GM03348 (cell line): ENCODE measurements at places on chromosomes 4 and X.

GRCh38 chr4:70518716-70519115 lies 347 bp downstream of the AMTN start:
- DNase-seq = no peak

DNA sequence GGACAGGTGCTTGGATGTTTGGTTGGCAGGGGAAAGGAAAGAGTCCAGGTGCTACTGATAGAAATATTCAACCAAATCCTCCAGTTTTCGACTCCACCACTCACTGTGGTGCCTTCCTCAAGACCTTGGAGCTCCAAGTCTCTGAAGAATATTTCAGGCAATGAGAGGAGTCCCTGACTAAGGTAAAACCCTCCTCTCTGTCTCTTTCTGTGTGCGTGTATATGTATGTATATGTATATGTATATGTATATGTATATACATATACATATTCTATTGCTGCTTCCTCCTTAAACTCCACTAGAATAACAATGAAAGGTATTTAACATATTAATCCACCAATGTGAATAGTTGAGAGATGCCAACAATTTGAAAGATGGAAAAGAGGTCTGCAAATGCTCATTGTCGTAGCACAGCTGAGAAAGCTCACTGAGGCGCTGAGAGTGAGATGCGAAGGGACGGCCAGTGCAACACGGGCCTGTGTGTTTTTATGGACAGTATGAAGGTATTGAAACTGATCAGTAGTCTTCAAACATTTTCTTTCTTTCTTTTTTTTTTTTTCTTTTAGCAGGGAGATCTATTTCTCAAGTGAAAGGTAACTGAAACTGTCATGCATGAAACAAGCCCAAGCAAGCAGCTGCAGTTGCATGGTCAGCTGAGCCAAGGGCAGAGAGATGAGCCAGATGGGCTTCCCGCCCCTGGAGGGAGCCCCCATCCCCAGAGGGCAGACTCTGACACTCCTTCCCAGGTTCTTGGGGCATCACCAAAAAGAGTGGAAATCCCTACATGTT lies 41.1 kb upstream of the HS3ST1 start:
- DNase-seq = no peak

DNA sequence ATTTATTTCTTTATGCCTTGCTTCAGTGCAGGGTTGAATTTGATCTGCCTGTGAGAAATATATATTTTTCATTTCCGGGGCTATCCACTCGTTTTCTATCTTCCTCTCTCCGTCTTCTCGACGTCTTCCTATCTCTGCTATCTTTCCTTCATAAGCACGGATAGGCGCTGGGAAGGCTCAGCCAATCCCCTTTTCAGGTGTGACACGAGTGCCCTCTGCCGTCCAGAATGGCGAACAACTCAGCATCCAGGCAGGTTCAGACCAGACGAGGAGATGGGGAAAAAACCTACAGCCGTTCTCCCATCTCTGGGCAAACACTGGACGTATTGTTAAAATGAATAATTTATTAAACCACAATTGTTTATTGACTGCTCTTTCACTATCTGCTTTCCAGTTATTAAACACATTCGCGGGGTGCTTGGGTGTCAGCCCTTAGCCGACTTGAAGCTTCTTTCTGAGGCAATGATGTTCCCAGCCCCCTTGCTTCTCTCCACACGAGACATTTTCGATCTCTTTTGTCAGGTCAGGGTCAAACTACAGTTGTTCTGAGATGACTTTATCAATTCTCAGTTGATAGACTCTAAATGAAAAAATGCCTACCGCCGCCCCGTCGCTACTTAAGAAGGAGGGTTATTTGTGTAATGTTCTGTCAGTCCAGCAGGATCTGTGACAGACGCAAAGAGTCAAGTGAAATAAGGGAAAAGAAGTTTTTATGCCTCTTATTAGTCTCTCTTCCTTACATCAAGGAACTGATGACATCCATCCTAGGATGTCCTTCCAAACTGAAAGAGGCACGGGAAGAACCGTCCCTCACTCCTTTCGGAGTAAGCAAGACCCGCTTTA lies 96.3 kb upstream of the NOCT start:
- DNase-seq = peak; percentile 81

GRCh38 chr4:55345054-55345453 lies 988 bp upstream of the SRD5A3 start:
- DNase-seq = no peak

DNA sequence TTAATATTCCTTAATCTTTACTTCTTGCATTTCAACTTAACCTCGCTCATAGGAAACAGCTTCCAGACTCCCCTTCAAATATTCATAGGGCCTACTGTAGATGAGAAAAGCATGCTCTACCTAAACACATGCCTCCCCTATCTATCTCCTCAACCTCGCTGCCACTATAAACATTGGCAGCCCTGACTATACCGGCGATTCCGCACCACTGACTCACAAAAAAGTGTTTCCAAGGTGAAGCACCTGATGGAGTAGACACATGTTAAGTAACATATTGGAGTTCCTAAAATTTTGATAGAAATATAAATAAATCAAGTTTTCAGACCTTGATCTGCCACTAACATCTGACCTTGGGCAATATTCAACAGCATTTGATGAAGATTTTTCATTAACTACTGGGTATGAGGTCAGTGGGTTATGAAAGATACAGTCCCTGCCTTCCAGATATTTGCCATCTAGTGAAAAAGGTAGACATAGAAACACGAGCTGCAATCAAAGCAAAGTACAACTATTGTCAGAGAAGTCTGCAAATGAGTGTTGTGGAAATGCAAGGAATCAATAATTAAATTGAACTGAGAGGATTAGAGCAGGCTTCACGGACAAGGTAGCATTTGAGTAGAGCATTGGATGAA lies 184.2 kb downstream of the MAML3 start:
- no peak for DNase-seq

GRCh38 chr4:109007976-109008375 lies 245.1 kb upstream of the ETNPPL start:
- no peak for DNase-seq

DNA sequence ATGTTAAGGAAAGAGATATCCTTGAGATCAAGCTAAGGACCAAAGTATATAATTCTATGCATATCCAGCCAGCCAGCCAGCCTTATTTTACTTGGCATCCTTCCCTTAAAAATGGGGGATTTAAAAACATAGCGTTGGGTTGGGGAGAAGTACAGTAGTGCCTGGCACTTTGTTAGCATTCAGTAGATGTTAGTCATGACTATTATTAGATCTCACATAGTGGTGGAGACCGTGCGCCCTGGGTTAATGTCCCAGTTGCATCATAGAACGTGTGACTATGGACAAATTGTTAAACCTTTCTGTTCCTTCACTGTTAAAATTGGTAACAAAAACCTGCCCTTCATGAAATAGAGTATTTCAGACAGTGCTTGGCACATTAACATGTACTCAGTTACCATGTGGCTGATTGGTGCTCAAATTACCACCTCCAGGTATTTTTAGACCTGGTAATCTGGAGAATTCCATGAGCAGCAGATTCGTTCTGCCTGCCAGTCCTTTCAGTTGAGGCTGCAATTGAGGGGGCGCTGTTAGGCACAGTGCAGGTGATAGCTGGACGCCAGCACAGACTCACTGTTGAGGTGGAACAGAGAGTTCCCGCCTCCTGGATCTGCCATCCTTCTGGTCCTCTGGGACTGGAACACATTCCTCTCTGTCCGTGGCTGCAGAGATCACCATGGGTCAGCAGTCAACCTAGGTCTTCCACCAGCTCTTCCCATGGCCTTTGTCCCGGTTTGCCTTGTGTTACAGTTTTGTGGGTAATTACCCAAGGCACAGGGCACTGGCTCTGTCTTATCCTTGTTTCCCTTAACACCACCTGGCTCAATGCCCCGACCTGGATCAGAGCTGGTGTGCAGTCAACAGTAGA lies 31.7 kb downstream of the RBBP7 start:
- DNase-seq = peak; percentile 64

DNA sequence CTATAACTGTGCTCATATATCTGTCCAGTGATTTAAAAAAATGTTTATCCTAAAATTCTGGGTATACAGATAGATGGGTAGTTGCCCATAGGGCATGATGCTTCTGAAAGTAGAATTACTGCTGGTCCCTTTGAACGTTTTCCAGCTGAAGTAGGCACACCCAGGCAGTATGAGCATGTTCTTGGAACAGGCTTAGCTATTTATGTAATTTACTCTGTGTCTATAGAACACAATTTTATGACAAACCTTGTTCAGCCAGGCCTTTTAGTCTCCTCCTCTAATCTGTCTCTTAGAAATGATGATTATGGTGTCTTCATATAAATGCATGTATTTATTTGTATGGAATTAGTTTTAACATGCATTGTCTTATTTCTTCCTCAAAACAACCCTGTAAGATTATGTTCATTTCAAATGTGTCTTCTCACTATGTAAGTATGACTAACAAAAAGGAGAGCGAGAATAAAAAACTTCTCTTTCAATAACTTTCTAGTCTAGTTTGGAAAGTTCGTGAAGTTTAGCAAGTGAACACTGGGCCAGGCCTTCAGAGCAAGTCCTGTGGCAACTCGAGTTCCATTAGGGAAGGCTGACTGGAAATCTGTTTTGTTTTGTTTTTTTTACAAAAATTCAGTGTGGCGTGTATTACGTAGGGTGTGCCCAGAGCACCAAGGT lies 142.0 kb downstream of the AFF1 start:
- DNase-seq = no peak

DNA sequence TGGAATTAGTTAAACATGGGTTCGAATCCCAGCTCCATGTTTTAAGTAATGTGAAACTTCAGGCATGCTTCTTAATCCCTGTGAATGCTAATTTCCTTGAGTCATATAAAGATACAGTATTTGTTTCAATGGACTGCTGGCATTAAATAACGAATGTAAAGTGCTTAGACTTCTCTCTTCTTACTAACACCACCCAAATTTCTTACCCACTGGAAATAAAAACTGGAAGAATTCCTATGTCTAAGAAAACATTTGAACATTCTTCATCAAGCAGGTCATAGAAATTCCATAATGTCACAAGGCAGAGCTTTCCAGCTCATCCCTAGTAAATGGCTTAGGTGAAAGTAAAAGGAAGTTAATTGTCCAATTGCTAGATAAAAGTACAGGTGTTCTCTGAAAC lies 172.5 kb downstream of the ANK2 start:
- peak; percentile 40 for DNase-seq

GRCh38 chrX:10157543-10157942 lies 768 bp downstream of the CLCN4 start:
- DNase-seq = peak; percentile 45

GRCh38 chr4:36414248-36414647 lies 132.8 kb downstream of the DTHD1 start:
- DNase-seq = no peak

GRCh38 chrX:136525738-136526606 lies 6.0 kb upstream of the VGLL1 start:
- DNase-seq = peak; percentile 67

GRCh38 chr4:66169341-66169740 lies 499.1 kb upstream of the EPHA5 start:
- DNase-seq = no peak

DNA sequence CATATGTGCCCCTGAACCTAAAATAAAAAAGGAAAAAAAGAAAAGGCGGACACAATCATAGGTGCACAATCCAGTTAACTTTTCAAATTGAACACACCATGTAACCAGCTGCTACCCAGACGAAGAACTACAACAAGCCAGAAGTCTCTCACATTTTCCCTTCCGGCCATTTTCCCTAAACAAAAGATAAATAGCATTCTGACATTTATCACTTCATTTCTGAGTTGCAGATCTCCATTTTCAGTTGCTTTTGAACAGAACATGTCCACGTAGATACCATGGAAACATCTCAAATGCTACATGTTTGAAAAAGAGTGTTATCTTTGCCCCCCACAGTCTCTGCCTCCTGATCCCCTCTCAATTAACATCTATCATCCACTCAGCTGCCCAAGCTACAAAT lies 29.2 kb upstream of the CABS1 start:
- DNase-seq = no peak

DNA sequence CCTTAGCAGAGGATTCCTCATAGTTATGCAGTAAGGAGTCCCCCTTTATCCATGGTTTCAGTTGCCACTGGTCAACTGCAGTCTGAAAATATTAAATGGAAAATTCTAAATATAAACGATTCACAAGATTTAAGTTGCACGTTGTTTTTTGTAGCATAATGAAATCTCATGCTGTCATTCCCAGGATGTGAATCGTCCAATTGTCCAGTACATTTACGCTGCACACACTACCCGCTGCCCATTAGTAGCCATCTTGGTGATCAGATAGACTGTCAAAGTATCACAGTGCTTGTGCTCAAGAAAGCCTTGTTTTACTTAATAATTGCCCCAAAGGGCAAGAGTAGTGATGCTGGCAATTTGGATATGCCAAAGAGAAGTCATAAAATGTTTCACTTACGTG lies 434.8 kb downstream of the MAPK10 start:
- no peak for DNase-seq

GRCh38 chrX:104343428-104344129 lies 88.8 kb upstream of the ESX1 start:
- peak; percentile 32 for DNase-seq

DNA sequence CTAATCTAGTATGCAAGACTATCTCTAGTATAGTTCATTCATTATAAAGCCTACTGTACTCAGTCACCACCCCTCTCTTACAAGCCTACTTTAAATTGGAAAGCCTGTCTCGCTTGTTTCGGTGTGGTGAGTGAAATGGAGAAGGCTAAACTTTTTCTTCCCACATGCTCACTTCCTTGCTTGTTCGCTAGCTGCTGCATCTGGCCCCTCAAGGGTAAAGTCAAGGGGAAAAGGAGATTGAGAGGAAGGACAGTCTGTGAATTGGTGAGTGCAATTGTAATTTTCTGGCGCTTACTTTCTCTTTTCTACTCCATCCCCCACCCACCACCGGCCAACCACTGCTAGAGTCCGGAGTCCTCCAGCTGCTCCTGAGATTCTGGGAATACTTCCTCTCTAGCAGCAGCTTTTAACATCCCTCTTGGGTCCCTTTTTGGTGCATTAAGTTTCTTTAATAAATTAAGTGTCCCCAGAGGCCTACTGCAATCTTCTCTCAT lies 12.1 kb upstream of the ARAP2 start:
- no peak for DNase-seq

DNA sequence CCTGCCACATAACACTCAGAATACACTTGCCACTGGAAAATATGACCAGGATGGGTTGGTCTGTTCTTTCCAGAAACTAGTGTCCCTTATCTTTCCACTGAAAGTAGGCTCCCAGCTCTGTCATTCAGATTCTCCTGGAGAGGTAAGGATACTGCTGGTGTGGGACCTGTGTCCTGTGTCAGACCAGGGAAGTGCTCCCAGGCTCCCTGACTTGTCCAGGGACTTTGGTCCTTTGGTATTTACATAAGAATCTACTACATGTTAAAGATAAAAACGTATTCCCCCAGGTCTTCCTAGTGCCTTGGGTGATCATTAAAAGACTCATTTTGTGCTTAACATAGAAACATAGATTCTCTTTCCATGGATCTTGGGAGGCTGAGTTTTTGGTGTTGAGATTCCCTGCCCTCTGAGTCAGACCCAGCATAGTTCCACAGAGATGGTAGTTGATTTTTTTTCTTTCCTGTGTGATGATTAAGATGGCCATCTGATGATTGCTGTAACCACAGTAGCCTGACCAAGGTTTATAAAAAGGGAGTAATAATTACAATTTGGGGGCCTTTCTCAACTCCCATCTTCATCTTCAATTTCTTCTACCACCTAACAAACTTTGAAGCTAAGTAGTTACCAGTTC lies 159.8 kb upstream of the JADE1 start:
- DNase-seq = peak; percentile 75

- DNase-seq = peak; percentile 11
These were observed 39.2 kb downstream of the RAB40AL start for GRCh38 chrX:102976286-102976685.

GRCh38 chrX:29241809-29242208 lies 654.6 kb downstream of the IL1RAPL1 start:
- no peak for DNase-seq

GRCh38 chr4:187685247-187685646 lies 310.3 kb upstream of the ZFP42 start:
- peak; percentile 18 for DNase-seq

- no peak for DNase-seq
These were observed 469.7 kb upstream of the FGF16 start for GRCh38 chrX:76977452-76977851.
